ENCODE measurements at places on chromosomes 2 and 18. TPM values are rescaled to one million over a fixed set of nuclear protein-coding genes. Genes with fewer than 3 reads are reported as not detected.
A peak's percentile ranks its signal among the peaks of the same experiment; 100 is the strongest.

GRCh38 chr18:63963615-63964256, 6.1 kb upstream of the SERPINB8 start:
- H3K36me3 ChIP-seq, result no peaks in the 10 kb centered on the region
- H3K27me3 ChIP-seq, result no peaks in the 10 kb centered on the region
- no peak overlapping the region for H3K4me3 ChIP-seq
- peaks cover 18% of the 10 kb centered on the region for H3K4me1 ChIP-seq

DNA sequence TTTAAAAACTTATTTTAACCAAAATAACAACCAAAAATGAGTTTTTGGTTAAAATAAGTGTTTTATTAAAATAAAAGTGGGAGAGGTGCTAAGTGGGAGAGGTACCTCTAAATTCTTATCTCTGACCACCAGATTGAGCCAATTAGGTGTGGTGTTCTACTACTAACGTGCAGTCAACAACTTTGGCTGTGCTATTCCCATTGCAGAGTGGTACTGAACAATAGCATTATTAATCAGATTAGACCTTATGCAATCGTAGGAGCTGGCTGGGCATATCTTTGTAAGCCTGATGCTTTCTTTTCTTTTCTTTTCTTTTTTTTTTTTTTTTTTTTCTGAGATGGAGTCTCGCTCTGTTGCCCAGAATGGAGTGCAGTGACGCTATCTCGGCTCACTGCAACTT, 38.9 kb downstream of the RAB27B start:
- no peaks in the 10 kb centered on the region for H3K27me3 ChIP-seq
- no peak overlapping the region for H3K27ac ChIP-seq
- no peaks in the 10 kb centered on the region for H3K36me3 ChIP-seq
- no peak overlapping the region for H3K4me3 ChIP-seq

DNA sequence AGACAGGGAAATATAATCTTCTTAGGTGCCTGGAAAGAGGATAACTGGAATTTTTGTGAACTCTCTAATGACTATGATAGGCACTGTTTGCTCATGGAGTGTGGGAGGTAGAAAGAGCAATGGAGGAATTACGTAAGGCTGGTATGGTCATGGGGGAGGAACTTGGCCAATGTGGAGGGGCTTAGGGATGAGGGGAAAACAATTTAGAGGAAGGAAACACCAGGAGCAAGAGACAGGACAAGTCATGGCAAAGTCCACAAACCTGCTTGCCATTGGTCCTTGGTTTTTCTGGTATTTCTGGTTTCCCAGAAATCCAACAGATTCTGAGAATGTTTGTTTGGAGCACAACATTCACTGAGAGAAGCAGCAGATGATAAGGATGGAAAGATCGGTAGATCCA, 274.2 kb downstream of the DYSF start:
- H3K4me1 ChIP-seq, result no peaks in the 10 kb centered on the region
- H3K27ac ChIP-seq, result no peak overlapping the region
- H3K36me3 ChIP-seq, result no peaks in the 10 kb centered on the region
- H3K4me3 ChIP-seq, result no peak overlapping the region
- no peak for DNase-seq
- H3K27me3 ChIP-seq, result peaks cover 31% of the 10 kb centered on the region

GRCh38 chr2:55604027-55604565, 13.3 kb downstream of the PPP4R3B start:
- H3K4me1 ChIP-seq, result no peaks in the 10 kb centered on the region
- H3K27me3 ChIP-seq, result no peaks in the 10 kb centered on the region
- H3K4me3 ChIP-seq, result no peak overlapping the region
- no peak overlapping the region for H3K27ac ChIP-seq
- H3K36me3 ChIP-seq, result peaks cover 21% of the 10 kb centered on the region

DNA sequence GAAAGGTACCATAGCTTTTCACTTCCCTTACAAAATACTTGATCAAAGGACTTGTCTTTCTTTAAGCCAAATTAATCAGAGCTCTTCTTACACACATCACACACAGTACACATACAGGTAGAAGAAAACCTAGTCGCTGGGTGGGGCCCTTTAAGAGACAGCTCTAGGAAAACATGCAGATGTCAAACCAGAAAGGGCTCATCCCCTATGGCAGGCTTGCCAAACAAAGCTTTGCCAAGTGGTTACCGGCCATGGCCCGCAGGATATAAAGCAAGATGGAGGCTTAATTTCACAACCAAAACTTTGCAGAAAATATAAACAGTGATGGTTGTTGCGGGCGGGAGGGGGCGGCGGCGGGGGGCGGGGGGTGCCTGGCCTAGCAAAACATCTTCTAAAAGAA, 2156.0 kb upstream of the PIK3C3 start:
- H3K27me3 ChIP-seq, result no peaks in the 10 kb centered on the region
- peaks cover 26% of the 10 kb centered on the region for H3K4me1 ChIP-seq
- H3K27ac ChIP-seq, result peak overlapping the region; percentile 86
- H3K36me3 ChIP-seq, result peaks cover 25% of the 10 kb centered on the region
- peak; percentile 28 for DNase-seq

DNA sequence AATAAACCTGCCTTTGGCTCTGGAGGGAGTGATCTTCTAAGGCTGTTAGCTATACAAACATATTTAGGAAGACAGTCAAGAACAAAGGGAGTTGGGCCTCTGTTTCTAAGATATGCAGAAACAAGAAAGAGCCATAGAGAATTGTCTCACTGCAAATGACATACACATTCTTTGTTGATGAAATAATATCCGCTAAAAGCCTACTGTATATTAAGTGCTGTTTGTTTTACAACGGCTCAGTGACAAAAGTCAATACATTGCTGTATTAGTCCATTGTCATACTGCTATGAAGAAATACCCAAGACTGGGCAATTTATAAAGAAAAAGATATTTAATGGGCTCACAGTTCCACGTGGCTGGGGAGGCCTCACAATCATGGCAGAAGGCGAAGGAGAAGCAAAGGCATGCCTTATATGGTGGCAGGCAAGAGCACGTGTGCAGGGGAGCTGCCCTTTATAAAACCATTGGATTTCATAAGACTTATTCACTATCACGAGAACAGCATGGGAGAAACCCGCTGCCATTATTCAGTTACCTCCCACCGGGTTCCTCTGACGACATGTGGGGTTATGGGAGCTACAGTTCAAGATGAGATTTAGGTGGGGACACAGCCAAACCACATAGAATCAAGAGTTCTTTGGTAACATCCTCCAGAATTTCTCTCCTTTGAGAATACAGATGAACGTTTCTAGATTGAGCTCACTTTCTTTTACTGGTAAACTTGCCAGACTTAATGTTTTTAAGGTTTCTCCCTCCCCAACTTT, 157.8 kb downstream of the PIK3C3 start:
- H3K27me3 ChIP-seq, result no peaks in the 10 kb centered on the region
- H3K4me3 ChIP-seq, result no peak overlapping the region
- peaks cover 27% of the 10 kb centered on the region for H3K4me1 ChIP-seq
- DNase-seq, result no peak
- peak overlapping the region; percentile 83 for H3K27ac ChIP-seq

DNA sequence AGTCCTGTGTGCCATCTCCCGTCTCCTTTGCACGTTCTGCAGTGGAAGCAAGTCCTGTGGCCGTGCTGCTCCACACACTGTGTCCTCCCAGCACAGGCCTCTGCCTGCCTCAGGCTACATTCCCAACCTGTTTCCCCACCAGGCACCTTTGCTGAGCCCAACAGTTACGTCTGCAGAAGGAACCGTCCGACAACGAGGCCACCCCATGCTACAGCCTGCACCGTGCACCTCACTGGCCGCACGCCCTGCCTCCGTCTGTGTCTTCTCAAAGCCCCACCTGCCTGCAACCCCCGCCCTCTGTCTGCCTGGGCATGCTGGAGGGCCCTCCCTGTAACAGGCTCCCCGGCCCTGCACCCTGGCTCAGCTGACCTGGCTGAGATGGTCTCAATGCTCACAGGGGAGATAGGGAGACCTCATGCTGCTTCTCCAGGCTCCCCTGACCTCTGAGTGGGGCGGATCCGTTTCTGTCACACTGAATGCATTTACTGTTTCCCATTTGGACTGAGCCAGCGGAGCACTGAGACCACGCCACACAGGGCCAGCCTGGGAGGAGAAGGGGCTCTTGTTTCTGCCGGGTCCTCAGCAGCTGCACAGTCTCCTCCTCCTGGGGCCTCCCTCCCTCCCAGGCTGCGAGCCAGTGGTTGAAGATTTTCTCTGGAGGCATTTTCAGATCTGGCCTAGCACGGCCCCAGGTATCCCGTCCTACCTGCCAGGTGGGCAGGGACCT, 109.1 kb upstream of the OTOS start:
- peaks cover 7% of the 10 kb centered on the region for H3K27me3 ChIP-seq
- H3K36me3 ChIP-seq, result peaks cover 5% of the 10 kb centered on the region
- H3K4me1 ChIP-seq, result peaks cover 7% of the 10 kb centered on the region
- no peak for DNase-seq
- no peak overlapping the region for H3K4me3 ChIP-seq

ERFE gene
- 4.0 TPM for total RNA-seq
